Activated T-helper 2 cell treated with anti-CD3 and anti-CD28 coated beads, Interferon-gamma antibody, Interleukin-2, Interleukin-4, amounts not matched to agents 10 μg/mL and 5 μg/mL and 100 μg/mL, durations not matched to agents 14 hours and 24 hours and 36 hours (primary cell): ENCODE measurements at places on chromosomes 2 and 18. TPM values are rescaled to one million over a fixed set of nuclear protein-coding genes. Genes with fewer than 3 reads are reported as not detected.
A peak's percentile ranks its signal among the peaks of the same experiment; 100 is the strongest.

- peaks cover 2% of the 10 kb centered on the region for H3K27me3 ChIP-seq
- H3K36me3 ChIP-seq = no peaks in the 10 kb centered on the region
- no peak for DNase-seq
- no peak overlapping the region for H3K4me3 ChIP-seq
Observed at GRCh38 chr2:38496927-38497669, 105.6 kb downstream of the HNRNPLL start.

GRCh38 chr2:33267756-33268155 lies 208.7 kb upstream of the RASGRP3 start:
- H3K4me1 ChIP-seq = peaks cover 11% of the 10 kb centered on the region
- no peak for DNase-seq
- no peak overlapping the region for H3K27ac ChIP-seq
- peaks cover 17% of the 10 kb centered on the region for H3K27me3 ChIP-seq
- H3K36me3 ChIP-seq = no peaks in the 10 kb centered on the region

The UGT1A1 gene
- not detected in 2 replicates for total RNA-seq

GRCh38 chr2:69639266-69639665 lies 4.3 kb downstream of the AAK1 start:
- DNase-seq = no peak
- H3K36me3 ChIP-seq = peaks cover 65% of the 10 kb centered on the region
- H3K27me3 ChIP-seq = no peaks in the 10 kb centered on the region
- H3K27ac ChIP-seq = peak overlapping the region; percentile 17
- peak overlapping the region; percentile 93 for H3K4me3 ChIP-seq

The GPR35 gene
- 24.9 and 27.4 TPM in 2 replicates for total RNA-seq

The CACNB4 gene
- total RNA-seq = 0.23 and 0.39 TPM in 2 replicates

GRCh38 chr2:9973690-9974089 lies 22.2 kb downstream of the GRHL1 start:
- H3K27me3 ChIP-seq = no peaks in the 10 kb centered on the region
- no peak overlapping the region for H3K27ac ChIP-seq
- H3K36me3 ChIP-seq = peaks cover 7% of the 10 kb centered on the region
- DNase-seq = no peak
- H3K4me3 ChIP-seq = no peak overlapping the region
